ENCODE measurements at places on chromosomes 4 and X.

DNA sequence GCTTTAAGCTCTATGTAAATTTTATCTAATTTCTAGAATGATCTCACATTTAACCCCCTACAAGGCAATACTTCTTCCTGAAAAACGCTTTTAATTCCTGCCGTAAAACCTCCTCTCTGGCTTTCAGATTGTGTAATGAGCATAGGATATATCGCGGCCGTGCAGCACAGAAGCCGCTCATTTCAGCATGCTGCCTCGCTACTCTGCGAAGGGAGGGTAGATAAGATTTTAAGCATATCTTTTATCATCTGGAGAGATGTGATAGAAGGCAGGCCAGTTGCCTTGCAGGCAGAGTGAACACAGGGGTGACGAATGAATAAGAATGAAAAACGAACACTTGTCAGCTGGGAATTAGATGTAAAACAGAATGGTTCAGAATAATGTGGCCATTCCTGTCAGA, 265.5 kb downstream of the UNC5C start:
- no peak for DNase-seq

DNA sequence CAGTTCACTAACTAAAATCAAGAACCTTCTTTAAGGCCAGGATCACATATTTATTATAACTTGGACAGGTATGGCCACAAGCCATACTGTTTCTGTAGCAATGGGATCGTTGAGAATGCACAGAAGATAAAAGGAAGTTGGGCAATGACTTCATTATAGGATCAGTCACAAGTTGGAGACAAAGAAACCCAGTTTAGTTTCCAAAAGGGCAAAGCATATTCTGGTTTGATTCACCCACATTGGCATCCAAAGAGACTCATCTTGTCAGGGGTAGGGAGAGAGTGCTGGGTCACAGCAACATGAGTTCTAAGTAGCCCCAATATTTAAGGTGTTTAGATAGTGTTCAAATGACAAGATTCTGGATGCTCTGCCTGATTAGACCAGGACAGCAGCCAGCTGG, 317.1 kb upstream of the GALNT7 start:
- no peak for DNase-seq

DNA sequence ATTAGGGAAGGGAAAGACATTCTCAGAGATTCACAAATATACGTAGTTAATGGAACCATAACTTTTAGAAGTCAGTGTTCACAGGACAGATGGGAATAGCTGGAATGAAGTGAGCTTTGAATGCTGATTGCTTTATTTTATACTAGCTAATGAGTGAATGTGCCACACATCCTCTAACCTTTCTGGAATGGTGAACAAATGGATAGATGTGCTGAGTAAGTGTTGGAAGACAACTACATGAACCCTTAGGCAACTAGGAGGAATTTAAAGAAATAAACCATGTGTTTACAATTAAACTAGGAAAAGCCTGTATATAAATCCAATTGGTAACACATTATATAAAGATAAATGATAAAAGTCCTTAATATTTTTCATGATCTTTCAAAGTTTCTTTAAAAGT, 91.6 kb upstream of the LIMCH1 start:
- DNase-seq, result no peak

GRCh38 chrX:41559235-41560052, 112.3 kb downstream of the NYX start:
- peak; percentile 49 for DNase-seq

DNA sequence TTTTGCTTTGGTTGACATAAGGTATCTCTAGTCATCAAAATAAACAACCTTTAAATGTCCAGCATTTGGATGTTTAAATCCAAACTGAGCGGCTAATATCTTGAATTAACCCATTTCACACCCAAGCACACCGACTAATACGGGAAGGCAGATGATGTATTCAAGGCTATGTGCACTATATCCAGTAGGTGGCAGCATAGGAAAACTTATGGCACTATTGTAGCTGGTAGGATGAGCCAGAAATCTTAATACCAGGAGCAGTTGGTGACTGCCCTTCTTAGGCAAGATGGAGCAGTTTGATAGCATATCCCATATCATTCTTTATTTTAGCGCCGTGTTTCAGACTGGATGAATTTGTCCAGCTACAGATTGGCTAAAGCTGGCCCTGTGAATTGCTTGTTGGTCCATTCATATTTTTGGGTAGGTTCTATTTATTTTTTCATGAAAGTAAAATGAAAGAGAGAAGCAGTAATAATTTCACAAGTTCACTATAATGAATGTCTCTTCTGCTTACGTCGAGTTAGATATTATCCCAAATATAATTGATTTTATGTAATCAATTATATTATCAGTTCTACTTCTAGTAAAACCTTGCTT, 24.4 kb downstream of the UCHL1 start:
- DNase-seq, result peak; percentile 88

DNA sequence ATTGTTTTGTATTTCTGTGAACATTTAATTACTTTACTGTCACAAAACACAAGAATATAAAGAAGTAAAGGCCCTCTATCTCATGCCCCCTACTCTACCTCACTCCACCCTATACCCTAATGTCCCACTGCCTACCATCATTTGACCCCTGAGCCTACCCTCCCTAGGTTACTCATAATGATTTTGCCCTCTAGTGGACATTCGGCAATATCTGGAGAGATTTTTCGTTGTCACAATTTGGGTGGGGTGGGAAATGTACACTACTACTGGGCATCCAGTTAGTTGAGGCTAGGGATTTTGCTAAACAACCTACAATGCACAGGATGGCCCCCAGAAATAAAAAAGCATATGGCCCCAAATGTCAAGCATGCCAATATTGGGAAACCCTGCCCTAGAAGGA, 10.2 kb downstream of the TEX13A start:
- peak; percentile 2 for DNase-seq

DNA sequence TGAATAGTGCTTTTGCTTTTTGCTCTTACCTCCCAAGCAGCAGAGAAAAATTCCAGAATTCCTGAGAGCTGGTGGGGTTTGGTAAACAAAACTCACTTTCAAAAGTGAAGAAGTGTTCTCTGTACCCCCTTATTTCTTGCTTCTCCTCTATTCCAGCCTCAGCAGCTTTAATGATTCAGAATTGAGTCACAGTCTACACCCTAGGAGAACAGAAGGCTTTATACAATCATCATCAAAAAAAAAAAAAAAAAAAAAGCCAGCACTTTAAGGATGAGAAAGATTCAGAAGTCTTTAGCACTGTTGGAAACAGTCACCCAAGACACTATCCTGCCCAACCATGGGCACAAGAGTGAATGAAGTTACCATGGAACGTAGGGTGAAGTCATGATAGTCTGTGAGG, 1583.1 kb upstream of the PCDH10 start:
- no peak for DNase-seq

GRCh38 chr4:81594490-81595159, 122.9 kb upstream of the RASGEF1B start:
- no peak for DNase-seq

DNA sequence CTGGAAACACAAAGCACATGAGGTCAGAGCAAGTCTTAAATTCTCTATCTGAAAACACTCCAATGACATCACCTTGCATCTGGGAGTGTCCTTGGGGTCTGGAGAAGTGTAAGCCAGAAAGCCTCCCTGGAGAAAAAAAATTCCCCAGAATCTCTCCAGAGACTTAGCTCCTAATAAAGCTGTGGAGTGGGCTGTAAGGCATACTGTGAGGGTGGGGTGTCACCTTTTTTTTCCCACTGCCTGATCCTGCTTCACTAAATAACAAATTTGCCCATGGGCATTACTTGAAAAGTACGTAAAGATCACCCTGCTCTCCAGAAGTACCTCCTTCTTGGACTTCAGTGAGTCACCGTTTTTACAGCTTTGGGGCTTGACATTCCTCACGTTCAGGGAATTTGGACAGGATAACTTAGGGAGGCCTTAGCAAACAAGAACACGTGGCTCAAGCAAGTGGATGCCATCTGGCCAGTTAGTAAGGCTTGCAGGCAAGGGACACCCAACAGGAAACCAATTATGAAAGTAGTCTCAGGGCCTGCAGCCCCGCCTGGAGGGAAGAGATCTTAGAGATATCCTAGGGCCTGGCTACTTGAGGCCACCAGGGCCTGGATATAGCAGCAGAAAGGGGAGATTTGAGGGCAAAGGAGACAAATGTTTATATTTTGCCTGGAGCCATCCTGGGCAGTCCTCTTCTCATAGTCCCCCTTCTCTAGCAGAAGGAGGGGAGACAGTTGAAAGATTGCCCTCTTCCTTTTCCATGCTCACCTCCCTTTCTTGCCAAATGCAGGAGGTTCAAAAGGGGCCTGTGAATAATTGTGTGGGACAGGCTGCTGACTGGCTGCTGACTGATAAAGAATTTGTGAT, 60.1 kb upstream of the PLAC1 start:
- DNase-seq, result peak; percentile 65

DNA sequence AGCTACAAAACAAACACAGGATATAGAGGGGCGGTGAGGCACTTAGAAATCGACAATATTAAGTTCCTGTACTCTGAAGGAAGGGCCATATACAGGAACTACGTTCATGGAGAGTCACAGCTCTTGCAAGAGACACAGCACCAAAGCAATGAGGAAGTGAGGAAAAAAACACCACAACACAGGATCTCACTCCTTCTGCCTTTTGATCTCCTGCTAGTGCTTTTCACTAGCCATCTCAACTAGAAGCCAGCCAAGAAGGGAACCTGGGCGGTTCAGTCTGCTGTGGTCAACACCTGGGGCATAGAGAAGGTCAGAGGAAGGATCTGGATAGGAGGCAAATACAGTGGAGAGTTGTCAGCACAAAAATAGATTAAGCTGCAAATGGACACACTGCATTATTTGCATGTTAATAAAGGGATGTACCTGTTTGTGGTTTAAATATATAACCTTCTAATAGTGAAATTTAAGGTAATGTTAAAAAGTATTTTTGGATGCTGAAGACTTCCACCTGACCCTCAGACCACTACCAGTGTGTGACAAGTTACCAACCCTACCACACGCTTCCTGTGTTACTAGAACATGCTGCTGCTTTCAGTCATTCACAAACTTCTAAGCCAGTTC, 104.6 kb downstream of the DTHD1 start:
- peak; percentile 70 for DNase-seq

GRCh38 chrX:48939524-48940228, 17.7 kb downstream of the OTUD5 start:
- no peak for DNase-seq

- no peak for DNase-seq
These were observed 63.6 kb downstream of the SMIM20 start for GRCh38 chr4:25977397-25978170.

DNA sequence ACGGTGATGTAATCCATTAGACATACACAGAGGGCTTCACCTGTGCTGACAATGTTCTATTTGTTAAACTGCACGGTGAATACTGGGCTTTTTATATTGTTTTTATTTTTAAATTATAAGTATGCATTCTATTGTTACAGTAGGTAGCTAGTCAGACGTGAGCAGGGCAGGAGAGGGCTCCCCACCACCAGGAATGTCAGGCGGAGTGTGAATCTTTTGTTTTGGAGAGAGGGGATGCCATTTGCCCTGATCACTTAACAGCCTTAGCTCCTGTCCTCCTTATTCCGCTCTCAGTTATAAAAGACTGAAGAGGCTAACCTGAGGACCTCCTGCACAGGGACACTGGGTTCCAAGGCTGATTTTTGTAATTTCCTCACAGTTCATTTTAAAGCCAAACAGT, 151.6 kb upstream of the TAPT1 start:
- no peak for DNase-seq

- DNase-seq, result no peak
These were observed 149.5 kb downstream of the NR3C2 start for GRCh38 chr4:148292686-148293085.

GRCh38 chr4:119785963-119786362, 157.4 kb upstream of the PDE5A start:
- peak; percentile 13 for DNase-seq

- peak; percentile 11 for DNase-seq
These were observed 256.8 kb upstream of the VCX start for GRCh38 chrX:7586126-7586525.

All from hematopoietic multipotent progenitor cell treated with erythropoietin and hydrocortisone succinate and interleukin-3 and kit ligand, for 4 days (in vitro differentiated cells).